ENCODE measurements at places on chromosomes 12 and 14.

DNA sequence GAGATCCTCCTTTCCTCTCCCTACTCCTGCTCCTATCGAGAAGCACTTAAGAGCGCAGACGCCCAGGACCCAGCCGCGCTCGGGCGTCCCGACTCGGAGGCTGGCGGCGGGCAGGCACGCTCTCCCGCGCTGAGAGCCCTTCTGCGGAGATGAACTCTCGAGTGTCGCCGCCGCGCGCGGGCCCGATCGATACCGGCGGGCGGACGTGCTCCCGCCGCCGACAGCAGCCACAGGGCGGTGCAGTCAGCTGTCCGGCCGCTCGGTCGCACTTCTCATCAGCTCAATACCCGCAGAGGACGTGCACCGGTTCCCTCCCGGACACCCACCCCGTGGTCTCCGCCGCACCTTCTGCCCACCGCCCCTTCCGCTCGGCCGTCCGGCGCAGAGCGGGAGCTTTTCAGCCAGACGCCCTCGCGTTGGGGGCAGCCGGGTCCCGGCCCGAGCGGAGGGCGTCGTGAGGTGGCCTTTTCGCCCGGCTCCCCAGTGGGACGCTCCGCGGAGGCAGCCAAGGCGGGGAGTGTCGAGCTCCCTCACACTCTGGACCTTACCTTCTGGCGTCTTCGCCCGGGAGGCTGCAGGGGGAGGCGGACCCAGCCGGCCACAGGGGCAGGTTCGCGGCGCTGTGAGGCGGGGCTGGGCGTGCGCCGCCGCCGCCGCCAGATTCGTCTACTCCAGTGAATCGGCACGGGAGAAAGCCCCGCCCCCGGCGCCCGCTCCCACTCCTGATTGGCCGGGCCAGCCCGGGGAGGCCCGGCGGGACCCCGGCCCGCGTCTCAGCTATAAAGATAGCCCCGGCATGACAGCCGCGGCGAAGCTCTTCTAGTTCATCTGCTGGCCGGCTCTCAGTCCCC is at the start of gene INSM2:
TSS of gene INSM2 (plus strand) at position 808 of the 851 bp plus-strand sequence. CDS start 89 bp downstream, outside the sequence.
- peak; percentile 28 for DNase-seq

GRCh38 chr12:58463051-58463450 is 457.3 kb downstream of the LRIG3 start:
- DNase-seq, result no peak

DNA sequence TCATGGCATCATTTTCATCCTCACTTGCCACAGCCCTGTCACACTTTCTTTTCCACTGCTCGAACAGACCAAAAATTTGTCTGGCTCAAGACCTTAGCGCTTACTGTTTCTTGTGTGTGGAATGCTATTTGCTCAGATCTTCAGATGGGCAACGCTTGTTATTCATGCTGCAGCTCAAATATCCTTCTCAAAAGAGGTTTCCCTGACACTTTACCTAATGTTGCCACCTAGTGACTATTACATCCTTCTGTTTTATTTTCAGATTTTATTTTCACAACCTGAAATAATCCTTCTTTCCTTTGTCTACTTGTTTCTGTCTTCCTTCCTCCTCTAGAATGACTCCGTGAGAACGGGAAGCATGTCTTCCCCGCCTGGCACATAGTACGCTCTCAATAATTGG is 5.6 kb downstream of the FBXO33 start:
- peak; percentile 41 for DNase-seq

DNA sequence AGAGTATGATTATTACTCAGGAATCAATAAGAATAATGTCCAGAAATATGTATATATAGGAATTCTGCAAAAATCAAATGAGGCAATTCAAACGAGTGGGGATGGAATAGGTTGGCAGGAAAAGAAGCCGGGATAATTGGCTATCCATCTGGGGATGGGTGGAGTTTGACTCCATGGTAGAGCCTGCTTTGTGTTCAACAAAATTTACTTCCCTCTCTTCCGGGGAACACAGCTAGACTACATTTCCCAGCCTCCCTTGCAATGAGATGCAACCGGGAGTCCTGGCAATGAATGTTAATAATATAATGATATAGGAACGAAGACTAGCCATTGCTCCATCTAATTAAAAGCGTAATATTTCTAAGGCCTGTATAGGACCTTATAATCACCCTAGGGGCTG is 146.6 kb downstream of the EFCAB11 start:
- DNase-seq, result no peak

DNA sequence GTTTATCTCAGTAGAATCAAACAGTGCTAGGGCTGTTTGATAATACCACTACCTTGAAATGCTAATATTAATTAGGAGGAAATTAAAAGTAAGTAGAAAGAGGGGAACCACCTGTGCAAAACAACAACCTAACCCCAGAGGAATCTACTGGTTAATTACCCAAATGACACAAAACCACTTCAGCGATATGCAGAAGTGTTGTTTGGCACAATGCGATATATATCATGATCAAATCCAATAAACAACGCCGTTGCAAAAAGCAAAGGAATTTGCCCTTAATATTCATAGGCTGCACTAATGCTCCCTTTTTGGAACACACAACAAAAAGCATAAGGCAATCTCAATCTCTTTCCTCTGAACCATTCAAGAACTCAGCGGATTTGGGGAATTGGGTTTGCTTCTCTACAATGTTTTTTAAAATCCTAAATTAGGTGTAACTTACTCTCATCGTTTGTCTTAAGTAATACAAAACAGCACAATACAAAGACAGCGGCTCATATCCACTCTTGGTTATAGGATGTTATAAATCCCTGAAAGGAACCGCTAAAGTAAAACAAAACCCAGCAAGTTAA is 1.5 kb downstream of the MAP4K5 start:
- no peak for DNase-seq

- DNase-seq, result no peak
Measured at GRCh38 chr14:60485057-60485597, 736 bp downstream of the C14orf39 start.

DNA sequence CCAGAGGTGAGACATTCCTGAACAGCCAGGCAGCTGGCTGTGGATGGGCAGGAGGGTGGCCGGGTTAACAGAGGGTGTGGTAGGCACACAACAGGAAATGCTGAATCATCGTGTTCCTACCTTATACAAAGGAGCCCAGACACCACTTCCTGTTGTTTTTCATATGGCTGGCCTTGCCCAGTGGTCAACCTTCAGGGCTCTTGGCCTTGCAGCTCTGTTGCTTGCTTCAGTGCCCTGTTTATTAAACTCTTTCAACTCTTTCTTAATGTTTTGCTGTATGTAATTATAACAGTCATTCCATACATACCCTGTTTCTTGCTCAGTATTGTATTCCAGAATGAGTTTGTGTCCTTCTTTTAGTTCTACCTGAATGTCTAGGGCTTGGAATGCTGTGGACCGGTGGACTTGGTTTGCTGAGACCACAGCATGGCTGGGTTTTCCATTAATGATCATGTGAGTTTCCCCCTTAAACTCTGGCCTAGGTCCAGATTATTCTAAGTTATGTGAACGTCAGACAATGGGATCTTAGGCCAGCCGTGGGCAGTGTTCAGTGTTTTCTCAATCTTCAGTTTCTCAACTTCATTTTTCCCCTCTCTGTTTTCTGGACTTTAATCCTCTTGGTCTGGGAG is 11.9 kb downstream of the CFAP54 start:
- peak; percentile 83 for DNase-seq

GRCh38 chr12:105937009-105937408 is 201.7 kb downstream of the NUAK1 start:
- DNase-seq, result no peak

DNA sequence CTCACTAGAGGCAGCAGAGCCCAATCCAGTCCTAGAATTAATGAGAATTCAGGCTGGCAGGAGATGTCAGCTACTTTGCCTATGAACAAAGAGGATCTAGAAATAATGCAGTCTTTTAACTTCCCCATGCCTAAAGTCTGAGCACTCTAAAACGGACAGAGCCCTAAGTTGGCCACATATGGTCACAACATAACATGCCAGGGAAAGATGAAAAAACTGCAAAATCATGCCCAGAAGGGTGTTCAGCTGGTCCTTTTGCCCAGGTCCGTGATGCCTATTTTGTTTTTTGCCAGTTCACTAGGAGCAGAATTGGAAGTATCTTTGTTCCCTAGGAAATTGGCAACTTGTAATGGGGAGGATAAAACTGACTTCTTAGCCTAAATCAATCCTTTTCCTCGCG is 20.3 kb upstream of the LMNTD1 start:
- DNase-seq, result no peak

DNA sequence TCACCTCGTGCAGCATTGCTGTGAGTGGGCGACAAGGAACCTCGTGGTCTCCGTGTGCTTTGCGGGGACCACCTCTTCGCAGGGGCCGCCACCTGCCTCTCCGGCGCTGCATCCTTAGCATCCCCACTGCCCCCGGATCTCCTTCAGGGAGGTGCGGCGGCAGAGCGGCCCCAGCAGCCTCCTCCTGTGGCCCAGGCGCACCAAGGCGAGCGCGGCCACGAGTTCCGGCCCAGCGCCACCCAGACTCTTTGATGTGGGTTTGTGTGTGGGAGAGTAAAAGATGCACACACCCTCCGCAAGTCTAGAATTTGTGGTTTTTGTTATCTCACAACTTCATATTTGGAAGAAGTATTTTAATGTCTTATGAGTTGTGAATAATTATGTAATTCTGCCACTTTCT is 118.8 kb upstream of the DIO3 start:
- peak; percentile 7 for DNase-seq

GRCh38 chr12:30257618-30258017 is 438.1 kb downstream of the IPO8 start:
- DNase-seq, result peak; percentile 3

DNA sequence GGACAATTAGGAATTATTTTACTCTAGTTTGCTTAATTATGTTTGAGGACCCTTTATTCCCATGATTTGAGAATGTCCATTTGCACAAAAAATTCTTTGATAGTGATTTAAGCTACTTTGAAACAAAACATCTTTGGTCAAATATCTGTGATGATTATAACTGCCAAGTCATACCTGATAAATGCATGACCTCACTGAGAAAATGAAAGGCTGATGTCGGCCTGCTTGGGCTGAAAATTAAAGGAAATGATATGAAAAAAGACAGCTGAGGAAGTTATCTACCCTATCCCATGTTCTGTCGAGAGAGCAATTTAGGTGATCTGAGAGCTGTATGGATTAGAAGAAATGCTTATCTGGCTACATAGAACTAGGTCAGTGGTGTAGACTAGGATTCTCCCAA is 43.6 kb downstream of the ATL1 start:
- no peak for DNase-seq

GRCh38 chr12:105466231-105466900 is 135.9 kb downstream of the C12orf75 start:
- no peak for DNase-seq

GRCh38 chr12:111557271-111558106 is 41.6 kb downstream of the ATXN2 start:
- no peak for DNase-seq

DNA sequence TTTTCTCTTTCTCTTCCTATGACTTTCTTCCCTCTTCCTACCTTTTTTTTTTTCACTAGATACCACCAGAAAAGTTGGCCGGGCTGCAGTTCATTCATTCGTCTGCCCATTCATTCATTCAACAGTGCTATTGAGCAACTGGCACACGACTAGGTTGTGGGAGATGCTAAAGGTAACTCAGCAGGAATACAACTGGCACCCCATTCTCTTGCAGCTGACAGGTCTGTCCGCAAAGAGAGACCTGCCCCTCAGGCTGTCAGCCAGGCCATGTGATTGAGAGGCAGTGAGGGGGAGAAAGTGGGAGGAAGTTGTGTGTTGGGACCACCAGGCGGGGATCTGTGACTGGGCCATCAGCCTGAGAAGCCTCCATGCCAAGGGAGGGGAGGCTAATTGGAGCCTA is 105.2 kb downstream of the TSPAN9 start:
- DNase-seq, result no peak

DNA sequence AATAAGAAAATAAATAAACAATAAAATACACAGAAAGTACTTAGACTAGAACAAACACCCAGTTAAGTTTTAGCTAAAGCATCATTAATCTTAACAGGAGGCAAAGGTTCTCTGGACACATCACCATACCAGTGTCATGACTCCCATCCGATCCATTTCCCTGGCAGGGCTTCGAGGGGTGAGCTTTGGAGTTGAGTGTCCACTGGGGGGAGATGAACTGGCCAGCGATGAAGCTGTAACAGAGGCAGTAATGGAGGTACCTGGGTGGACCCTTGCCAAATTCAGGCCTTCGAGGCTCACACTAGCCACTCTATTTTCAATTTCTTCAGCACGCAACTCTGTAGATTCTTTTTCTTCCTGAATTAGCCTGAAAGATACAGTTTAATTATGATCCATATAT is 269.5 kb downstream of the ACSS3 start:
- no peak for DNase-seq

GRCh38 chr14:104776961-104777807 is 18.4 kb downstream of the AKT1 start:
- no peak for DNase-seq

- no peak for DNase-seq
Measured at GRCh38 chr14:77554207-77554606, 55.6 kb upstream of the ISM2 start.

- no peak for DNase-seq
Measured at GRCh38 chr12:5969974-5970690, 25.1 kb upstream of the ANO2 start.

DNA sequence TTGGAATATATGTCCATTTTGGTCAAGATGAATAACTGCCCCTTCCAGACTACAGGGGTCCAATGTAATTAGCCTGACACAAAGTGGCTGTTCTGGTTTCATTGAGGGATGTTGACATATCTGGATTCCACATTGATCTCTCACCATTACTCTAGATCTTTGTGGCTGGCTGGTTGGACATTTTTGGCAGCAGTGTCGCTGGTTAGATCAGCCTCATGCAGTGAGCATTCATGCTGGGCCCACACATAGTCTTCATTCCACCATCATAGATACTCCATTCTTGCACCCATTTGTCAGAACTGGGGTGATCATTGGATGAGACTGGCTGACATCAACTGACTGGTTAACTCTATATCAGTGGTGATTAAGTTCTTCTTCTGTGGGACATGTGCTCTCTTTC is 74.4 kb downstream of the MGST1 start:
- no peak for DNase-seq

DNA sequence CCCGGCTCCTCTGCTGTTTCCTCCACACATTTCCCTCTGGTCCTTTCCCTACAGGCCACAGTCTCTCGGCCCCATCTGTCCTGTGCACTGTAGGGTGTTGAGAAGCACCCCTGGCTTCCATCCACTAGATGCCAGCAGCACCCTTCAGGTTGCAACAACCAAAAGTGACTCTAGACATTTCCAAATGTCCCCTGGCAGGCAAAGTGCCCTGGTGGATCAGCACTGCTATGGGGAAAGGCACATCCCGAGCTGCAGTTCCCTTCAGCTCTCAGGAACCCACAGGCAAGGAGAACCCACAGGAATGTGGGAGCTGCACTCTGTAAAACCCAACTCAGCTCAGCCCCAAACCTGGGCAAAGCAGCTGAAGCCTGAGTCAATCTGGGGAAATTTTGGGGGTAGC is 77.0 kb downstream of the RBM19 start:
- DNase-seq, result no peak

DNA sequence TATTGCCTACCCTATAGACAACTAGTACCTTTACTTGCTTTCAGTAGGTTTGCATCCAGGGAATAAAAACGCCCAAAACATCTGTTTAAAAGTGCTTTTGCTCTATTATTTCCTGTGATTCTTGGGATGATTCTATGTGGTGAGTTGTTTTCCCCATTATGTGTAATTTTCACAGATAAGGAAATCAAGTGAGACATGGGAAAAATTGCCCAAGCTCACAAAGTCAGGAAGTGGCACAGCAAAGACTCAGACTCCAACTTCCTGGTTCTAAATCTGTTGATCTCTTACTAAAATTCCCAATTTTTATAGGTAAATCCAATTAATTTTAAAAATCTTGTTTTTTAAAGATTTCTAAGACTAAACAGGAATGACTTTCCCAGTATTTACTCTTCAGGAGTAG is 39.0 kb downstream of the NID2 start:
- DNase-seq, result no peak

GRCh38 chr12:32895688-32896431 is 717 bp downstream of the PKP2 start:
- DNase-seq, result no peak

All from NB4 (cell line).